Germinal center (tissue), 1 donor: ENCODE measurements at places on chromosomes 7 and 10.

- DNase-seq, result peak; percentile 93
Measured at GRCh38 chr7:73718905-73719805, at the start of gene STX1A. Gene STX1A (minus strand): TSS chr7:73719669. CDS start chr7:73719631, 38 bp downstream.

- peak; percentile 87 for DNase-seq
Measured at GRCh38 chr10:80535671-80536360, 1.9 kb upstream of the SH2D4B start.

- no peak for DNase-seq
Measured at GRCh38 chr10:72174297-72174662, 41.5 kb upstream of the ANAPC16 start.

DNA sequence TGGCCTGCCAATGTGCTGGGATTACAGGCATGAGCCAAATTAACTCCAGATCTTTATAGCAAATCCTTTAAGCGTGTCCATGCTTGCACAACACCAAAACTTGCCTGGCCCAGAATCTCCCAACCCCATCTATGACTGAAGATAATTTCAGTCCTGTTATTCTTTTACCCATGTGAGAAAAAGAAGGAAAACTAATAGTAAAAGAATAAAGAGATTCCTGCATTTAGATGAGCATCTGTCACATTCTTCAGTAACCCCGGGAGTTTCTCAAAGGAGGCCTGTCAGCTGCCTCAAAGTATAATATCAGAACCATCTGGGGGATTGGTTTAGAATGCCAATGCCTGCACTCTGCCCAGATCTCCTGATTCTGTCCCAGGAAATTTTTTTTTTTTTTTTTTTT, 158.1 kb upstream of the KMT2E start:
- no peak for DNase-seq

GRCh38 chr10:29001801-29002200, 287.1 kb upstream of the LYZL1 start:
- DNase-seq, result no peak

DNA sequence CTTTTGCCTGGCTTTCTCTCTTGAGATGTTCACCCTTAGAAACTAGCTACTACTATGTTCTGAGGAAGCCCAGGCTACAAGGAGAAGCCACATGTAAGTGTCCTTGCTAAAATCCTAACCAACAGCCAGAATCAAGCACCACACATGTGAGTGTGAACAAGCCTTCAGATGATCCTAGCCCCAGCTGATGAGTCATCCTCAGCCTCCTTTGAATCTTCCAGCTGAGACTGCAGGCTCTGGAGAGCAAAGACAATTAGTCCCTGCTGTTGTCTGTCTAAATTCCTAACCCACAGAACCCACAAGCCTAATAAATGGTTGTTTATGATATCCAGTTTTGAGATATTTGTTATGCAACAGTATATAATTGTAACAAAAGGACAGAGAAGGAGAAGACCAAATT, 92.8 kb upstream of the TAC1 start:
- DNase-seq, result no peak

DNA sequence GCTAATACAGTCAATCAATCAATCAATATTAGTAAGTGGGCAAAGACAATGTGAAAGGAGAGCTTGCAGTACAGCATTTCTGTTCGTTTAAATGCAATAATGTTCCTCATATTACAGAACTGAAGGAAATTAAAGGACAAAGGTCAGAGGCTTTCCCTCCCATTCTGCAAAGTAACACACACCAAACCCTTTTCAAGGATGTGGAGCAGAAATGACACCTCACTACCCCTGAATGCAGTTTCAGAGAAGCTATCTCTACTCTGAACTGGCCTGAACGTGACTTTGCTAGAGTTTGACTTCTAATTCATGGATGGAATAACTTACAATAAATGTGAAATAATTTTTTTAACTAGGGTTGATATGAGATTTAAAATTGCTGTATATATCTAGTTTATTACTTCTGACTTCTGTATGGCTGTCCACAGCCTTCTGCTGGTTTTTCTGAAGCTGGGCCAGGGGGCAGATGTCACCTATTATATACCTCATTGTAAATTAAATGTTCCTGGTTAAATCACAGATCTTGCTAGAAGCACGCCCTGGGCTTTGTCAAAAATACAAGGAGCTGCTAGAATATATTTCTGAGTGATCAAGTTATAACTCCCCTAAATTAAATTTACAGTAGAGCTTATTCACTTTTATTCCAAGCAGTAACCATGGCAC, 156.9 kb upstream of the C7orf33 start:
- DNase-seq, result no peak

DNA sequence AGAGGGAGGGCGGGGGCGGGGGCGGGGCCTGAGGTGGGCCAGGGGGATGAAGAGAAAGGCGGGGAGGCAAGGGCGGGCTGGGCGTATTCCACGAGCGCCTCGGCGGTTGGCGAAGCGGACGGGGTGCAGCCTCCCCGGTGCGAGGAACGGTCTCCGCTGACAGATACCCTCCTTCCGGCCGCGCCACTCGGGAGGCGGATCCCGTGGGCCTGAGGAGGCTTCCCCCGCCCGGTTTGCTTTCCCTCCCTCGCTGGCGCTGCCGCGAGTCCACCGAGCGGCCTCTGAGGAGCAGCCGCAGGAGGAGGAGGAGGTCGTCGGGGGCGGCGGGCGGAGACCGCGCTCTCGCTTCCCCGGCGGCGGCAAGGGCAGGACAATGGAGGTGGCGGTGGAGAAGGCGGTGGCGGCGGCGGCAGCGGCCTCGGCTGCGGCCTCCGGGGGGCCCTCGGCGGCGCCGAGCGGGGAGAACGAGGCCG, at the start of gene TRIM24:
Gene TRIM24, plus strand, starts transcription at position 84 of the 473 bp plus-strand sequence. Its CDS starts 290 bp downstream, at position 374.
- no peak for DNase-seq

DNA sequence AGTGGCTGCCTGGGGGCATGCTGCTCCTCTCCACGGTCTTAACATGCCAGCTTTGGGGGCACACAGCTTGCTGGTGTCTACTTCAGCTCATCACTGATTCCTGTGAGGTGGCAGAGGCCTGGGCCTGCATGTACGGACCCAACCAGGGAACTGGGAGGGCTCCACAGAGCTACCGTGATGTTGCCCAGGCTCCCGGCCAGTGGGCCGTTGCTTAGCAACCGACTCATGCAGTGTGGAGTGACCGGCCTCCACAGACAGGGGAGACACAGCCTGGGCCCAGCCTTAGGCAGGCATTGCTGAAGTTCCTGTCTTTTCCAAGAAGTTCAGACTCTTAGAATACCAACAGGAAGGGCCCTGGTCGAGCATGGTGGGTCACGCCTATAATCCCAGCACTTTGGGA, 25.8 kb upstream of the SH2B2 start:
- DNase-seq, result no peak

DNA sequence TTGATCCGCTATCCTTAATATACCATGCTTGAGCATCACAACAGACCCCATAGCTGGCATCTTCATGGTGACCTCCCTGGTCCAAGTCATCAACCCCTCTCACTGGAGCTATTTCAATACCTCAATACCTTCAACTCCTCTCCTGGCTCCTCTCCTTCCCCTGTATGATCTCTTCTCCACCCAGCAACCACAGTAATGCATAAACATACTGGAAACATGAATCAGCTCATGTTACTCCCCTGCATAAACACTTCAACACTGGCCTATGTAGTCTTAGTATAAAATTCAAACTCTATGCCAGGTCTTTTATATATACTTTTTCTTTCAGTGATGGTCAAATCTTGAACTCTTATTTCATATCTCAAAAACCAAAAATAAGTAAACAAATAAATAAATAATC, 31.8 kb upstream of the TMEM273 start:
- no peak for DNase-seq

DNA sequence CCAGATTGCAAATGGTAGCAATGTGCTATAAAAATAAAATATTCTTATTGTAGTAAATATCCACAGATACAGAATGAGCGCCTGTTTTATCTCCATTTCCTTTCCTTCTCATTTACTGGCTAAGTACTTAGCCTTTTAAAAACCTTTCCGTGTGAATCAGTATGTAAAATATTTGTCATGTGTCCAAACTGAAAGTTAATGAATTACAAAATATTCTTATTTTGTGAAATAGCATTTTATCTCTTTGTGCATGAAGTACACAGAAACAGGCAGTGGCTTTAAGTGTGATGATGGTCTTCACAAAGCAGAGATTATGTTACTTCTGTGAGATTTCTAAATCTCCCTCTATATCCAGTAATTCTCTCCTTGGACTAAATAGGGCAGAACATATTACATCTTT, 56.7 kb upstream of the KIAA1217 start:
- no peak for DNase-seq

GRCh38 chr7:67435894-67436535, 439.4 kb downstream of the TYW1 start:
- no peak for DNase-seq

- DNase-seq, result no peak
Measured at GRCh38 chr7:123798532-123799188, 46.3 kb upstream of the HYAL4 start.

GRCh38 chr10:80452640-80453039, 1.5 kb upstream of the TSPAN14 start:
- DNase-seq, result no peak

DNA sequence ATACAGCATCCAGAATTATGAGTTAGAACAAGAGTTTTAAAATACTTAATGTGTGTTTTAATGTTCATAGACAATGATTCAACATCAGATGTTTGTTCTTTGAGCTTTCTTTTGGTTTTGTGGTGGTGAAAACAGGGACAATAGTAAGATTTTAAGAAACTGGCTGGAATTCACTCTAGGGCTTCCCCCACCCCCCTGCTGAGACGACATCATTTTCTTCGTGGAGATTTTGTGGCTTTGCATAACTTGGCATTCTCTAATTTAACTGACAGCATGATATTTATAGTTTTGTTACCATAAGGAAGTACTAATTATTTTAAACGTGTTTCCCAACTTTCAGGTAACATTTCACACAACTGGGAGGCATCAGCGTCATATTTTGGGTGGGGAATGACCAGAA, 184.1 kb downstream of the BICC1 start:
- no peak for DNase-seq

DNA sequence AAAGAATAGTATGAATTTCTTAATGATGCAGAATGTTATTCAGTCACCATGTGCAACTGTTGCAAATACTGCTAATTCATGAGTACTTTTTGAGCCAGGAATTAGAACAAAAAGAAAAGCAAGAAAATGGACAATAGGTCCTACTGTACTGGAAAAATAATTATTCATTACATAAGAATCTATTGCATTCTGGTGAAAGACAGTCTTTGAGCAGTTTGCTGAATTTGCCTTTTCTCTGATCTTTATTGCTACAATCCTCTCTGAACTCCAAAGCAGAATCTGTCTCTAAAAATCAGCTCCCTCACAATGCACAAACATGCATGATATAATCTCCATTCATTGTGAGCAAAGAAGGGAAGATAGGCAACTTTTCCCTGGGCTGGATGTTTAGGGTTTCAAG, 12.8 kb downstream of the IFIT2 start:
- no peak for DNase-seq

GRCh38 chr10:79354615-79355014, 7.3 kb downstream of the PPIF start:
- DNase-seq, result no peak

GRCh38 chr10:114767986-114768821, 53.4 kb upstream of the FHIP2A start:
- peak; percentile 22 for DNase-seq

DNA sequence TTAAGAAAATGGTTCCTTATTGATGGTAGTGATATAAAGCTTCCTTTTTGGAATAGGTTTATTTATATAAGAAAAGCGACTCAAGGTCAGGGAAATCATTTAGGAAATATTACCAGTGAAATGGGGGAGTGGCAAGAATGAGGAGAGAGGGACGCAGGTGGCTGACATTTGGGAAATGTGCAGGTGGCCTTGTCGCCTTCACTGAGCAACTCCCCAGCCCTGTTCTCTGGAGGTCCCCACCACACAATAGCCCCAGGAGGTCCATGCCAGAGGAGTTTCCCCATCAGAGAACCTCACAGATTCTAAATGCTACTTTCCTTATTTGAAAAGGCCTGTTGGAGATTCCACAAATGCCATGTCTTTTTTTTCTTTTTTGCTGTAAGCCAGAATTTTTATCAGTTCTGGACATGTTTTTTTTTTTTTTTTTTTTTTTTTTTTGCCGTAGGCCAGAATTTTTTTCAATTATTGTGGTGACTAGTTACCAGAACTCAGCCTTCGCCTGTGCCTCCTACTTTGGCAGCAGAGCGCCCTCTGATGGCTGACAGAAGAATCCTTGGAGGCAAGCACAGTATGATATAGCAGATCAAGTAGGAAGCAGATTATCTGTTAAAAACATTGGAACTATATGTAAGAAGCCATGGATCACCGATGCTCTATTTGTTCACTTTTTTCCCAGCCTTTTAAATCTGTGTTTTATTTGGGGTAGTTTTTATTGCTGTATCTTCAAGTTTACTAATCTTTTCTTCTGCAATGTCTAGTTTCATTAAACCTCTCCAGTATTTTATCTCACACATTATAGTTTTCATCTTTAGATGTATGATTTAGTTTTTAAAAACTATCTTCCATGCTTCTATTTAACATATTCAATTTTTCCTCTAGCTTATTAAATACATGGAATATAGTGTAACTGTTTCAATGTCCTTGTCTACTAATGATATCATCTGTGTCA, 18.6 kb downstream of the OPALIN start:
- peak; percentile 50 for DNase-seq

DNA sequence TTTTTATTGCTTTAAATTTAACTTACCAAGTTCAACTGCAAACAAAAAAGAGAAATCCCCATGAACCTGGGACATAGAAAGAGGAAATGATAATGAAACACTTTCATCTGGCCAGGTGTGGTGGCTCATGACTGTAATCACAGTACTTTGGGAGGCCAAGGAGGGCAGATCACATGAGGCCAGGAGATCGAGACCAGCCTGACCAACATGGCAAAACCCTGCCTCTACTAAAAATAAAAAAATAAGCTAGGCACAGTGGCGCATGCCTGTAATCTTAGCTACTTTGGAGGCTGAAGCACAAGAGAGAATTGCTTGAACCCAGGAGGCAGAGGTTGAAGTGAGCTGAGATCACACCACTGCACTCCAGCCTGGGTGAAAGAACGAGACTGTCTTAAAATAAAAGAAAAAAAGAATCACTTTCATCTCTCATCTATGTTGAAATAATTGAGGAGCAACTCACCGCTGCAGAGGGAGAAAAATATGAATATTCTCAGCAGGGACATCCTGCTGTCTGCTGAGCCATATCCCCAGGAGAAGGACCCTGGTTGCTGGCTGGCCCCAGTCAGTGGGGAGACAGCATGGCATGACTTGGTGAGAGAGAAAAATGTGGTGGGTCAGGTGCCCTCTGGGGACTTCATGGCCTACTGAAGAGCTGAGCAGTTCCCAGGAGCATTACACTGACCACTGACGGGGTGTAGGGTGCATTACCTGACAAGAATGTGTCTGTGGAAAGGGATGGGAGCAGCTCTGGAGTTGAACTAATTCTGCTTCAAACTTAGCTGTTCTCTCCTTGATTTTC, 22.8 kb upstream of the TARP start:
- no peak for DNase-seq
